ENCODE measurements at places on chromosomes 12 and 14. TPM values are rescaled to one million over a fixed set of nuclear protein-coding genes. Genes with fewer than 3 reads are reported as not detected.
A peak's percentile ranks its signal among the peaks of the same experiment; 100 is the strongest.

GRCh38 chr14:72678356-72678755 is 215.5 kb downstream of the DPF3 start:
- no peak for DNase-seq
- no peak overlapping the region for H3K27ac ChIP-seq
- H3K4me3 ChIP-seq, result no peak overlapping the region
- no peaks in the 10 kb centered on the region for H3K36me3 ChIP-seq
- H3K27me3 ChIP-seq, result no peaks in the 10 kb centered on the region
- H3K4me1 ChIP-seq, result no peaks in the 10 kb centered on the region

DNA sequence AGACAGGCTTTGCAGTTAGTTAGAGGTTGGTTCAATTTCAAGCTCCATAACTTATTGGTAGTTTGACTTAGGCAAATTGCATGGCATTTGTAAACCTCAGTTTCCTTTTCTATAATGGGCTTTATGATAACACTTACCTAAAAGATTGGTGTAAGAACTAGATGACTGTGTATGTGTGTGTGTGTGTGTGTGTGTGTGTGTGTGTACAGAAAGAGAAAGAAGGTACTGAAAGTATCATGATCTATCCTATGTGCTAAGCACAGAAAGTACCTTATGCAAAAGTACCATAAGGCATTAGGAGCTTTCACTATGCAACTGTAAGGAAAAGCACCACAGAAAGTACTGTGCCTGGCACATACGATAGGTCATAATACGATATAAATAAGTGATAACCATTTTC is 304.3 kb upstream of the KITLG start:
- no peaks in the 10 kb centered on the region for H3K4me1 ChIP-seq
- H3K27ac ChIP-seq, result no peak overlapping the region
- H3K4me3 ChIP-seq, result no peak overlapping the region
- no peaks in the 10 kb centered on the region for H3K36me3 ChIP-seq
- H3K27me3 ChIP-seq, result no peaks in the 10 kb centered on the region

DNA sequence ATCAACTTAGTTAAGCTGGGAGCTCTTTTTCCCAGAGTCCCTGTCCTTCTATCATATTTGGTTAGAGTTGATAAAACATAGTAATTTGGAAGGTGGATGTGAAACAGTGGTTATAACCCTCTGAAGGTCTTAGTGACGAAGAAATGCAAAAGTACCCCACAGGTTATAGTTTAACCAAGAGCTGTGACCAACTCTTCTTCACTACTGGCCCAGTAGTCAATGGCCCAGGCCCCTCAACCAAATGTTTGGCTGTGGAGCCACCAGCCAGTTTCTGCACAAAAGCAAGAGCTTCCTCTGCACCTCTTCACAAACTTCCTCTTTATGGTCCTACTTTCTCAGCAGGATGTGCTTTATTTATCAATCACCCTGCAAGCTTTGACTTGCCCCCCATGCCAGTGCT is 132.6 kb downstream of the BMP4 start:
- H3K36me3 ChIP-seq, result no peaks in the 10 kb centered on the region
- no peaks in the 10 kb centered on the region for H3K4me1 ChIP-seq
- H3K4me3 ChIP-seq, result no peak overlapping the region
- DNase-seq, result no peak
- no peaks in the 10 kb centered on the region for H3K27me3 ChIP-seq
- no peak overlapping the region for H3K27ac ChIP-seq

- no peaks in the 10 kb centered on the region for H3K27me3 ChIP-seq
- no peaks in the 10 kb centered on the region for H3K36me3 ChIP-seq
- no peak overlapping the region for H3K4me3 ChIP-seq
- no peaks in the 10 kb centered on the region for H3K4me1 ChIP-seq
Observed at GRCh38 chr12:98471085-98471484, 44.3 kb upstream of the TMPO start.

GRCh38 chr12:129213551-129213950 is 360.3 kb downstream of the GLT1D1 start:
- H3K4me3 ChIP-seq, result no peak overlapping the region
- DNase-seq, result no peak
- no peak overlapping the region for H3K27ac ChIP-seq
- no peaks in the 10 kb centered on the region for H3K27me3 ChIP-seq
- no peaks in the 10 kb centered on the region for H3K4me1 ChIP-seq

- no peaks in the 10 kb centered on the region for H3K4me1 ChIP-seq
- no peak overlapping the region for H3K4me3 ChIP-seq
- no peak for DNase-seq
- H3K27me3 ChIP-seq, result no peaks in the 10 kb centered on the region
- no peaks in the 10 kb centered on the region for H3K36me3 ChIP-seq
- no peak overlapping the region for H3K27ac ChIP-seq
Observed at GRCh38 chr14:74521756-74522155, 28.2 kb downstream of the ISCA2 start.

DNA sequence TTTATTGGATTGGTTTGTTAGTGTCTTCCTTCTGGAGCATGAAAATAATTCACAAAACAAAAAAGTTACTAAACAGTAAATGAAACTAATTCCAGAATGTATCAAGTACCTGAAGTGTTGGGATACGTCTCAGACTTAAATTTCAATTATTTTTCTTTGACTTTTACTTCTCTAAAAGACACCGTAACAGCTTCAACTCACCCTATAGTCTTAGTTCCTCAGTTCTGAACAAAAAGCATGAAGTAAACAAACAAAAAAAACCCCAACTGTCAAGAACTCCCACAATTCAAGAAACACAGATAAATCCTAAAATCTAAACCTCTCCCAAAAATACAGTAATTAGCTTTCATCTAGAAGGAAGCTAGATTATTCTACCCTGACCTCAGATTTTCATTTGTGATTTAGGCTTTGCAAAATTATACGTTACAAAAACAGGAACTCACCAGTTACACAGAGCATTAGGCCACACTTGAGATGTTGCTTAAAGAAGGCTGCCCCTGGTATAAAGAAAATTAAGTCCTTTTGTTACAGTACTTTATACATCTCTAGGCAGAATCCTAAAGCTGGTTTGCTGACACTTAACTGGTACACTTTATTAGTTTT is 10.2 kb downstream of the HEATR5A start:
- no peak overlapping the region for H3K27ac ChIP-seq
- H3K27me3 ChIP-seq, result no peaks in the 10 kb centered on the region
- DNase-seq, result no peak
- no peak overlapping the region for H3K4me3 ChIP-seq
- H3K36me3 ChIP-seq, result no peaks in the 10 kb centered on the region

DNA sequence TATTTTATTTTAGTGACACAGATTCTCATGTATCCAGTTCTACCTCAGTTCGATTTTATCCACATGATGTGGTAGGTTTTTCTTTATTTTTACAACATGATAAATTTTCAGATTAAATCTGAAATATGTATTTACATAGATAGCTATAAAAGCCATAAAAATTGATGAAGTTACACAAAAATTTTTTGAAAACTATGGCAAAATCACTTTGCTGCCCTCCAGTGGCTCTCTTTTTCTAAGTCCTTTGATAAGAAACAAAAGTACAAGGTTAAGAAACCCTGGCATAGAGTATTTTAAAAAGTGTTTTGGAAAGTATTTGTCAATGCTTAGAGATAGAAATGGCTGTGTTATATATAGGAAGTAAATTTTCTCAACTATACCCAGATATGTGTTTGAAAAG is 104.2 kb downstream of the PCNX1 start:
- no peak overlapping the region for H3K27ac ChIP-seq
- no peaks in the 10 kb centered on the region for H3K36me3 ChIP-seq
- H3K4me1 ChIP-seq, result no peaks in the 10 kb centered on the region
- no peak overlapping the region for H3K4me3 ChIP-seq

- H3K27me3 ChIP-seq, result no peaks in the 10 kb centered on the region
- DNase-seq, result no peak
- no peaks in the 10 kb centered on the region for H3K4me1 ChIP-seq
- no peak overlapping the region for H3K4me3 ChIP-seq
Observed at GRCh38 chr12:12661086-12661856, 34.7 kb downstream of the GPR19 start.

- no peaks in the 10 kb centered on the region for H3K27me3 ChIP-seq
- no peaks in the 10 kb centered on the region for H3K36me3 ChIP-seq
- H3K4me1 ChIP-seq, result no peaks in the 10 kb centered on the region
- DNase-seq, result no peak
- H3K27ac ChIP-seq, result no peak overlapping the region
Observed at GRCh38 chr12:88882662-88883061, 302.4 kb upstream of the KITLG start.

- no peaks in the 10 kb centered on the region for H3K36me3 ChIP-seq
- H3K4me1 ChIP-seq, result peaks cover 10% of the 10 kb centered on the region
- no peak for DNase-seq
- H3K27ac ChIP-seq, result peak overlapping the region; percentile 92
Observed at GRCh38 chr12:15540469-15540872, 218.2 kb downstream of the PTPRO start.

DNA sequence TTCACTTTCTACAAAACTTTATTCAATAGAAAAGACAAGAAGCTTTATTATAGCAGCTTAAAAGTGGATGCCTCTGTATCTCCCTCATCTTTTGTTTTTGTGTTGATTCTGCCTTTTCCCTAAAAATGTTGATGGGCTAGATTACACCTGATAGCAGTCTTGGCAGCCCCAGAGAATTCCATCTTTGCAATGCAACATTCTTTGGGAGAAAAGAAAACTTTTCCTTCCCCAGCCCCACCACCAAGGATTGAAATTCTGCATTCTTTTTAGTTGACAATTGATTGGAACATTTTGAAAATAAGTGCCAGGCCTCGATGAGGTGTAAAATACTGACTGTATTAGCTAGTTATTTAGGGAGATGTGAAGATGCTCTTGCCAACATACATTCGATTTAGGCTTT is 306.8 kb upstream of the G2E3 start:
- no peaks in the 10 kb centered on the region for H3K36me3 ChIP-seq
- no peaks in the 10 kb centered on the region for H3K27me3 ChIP-seq
- H3K4me3 ChIP-seq, result no peak overlapping the region
- H3K4me1 ChIP-seq, result no peaks in the 10 kb centered on the region

- no peak overlapping the region for H3K4me3 ChIP-seq
- no peaks in the 10 kb centered on the region for H3K36me3 ChIP-seq
- H3K27me3 ChIP-seq, result no peaks in the 10 kb centered on the region
- no peak for DNase-seq
- no peak overlapping the region for H3K27ac ChIP-seq
Observed at GRCh38 chr14:56333359-56334292, 215.4 kb downstream of the PELI2 start.

DNA sequence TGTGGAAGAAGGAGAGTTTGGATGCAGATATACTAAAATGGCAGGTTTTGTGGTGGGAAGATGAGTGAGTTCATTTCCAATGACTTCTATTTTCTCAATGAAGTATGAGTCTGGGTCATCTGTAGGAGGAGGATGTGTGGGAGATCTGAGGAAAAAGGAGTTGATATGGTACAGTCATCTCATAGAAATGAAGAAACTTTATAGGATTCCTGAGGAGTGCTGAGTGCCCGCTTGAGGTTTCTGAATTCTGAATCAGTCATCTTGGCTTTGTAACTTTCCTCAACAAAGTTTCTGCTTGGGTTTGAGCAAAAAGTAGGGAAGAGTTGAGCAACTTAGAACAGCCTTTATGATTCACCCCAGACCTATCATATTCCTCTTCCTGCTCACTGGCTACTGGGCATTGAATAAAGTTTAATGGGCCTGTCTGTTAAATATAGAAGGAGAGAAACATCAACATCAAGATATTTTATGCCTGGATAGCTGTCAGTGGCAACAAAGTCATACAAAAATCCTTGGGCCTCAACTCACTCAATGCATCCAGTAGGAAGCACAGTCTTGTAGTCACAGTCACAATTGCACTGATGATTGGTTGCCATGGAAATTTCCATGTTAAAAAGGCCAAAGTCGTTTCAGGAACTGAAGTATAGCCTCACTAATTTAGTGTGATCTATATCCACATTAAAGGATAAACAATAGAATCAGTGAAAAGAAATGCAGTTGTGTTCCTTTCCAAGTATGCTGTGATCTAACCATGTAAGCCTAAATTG is 284.7 kb downstream of the DUSP6 start:
- H3K4me3 ChIP-seq, result no peak overlapping the region
- H3K36me3 ChIP-seq, result no peaks in the 10 kb centered on the region
- no peak for DNase-seq
- no peak overlapping the region for H3K27ac ChIP-seq
- no peaks in the 10 kb centered on the region for H3K27me3 ChIP-seq
- no peaks in the 10 kb centered on the region for H3K4me1 ChIP-seq

TAS2R30 gene
- 34.9 TPM for total RNA-seq

TMEM30B gene
- 1.8 TPM for total RNA-seq

AMN gene
- not detected for total RNA-seq

LIN7A gene
- 11.8 TPM for total RNA-seq

CCDC184 gene
- not detected for total RNA-seq

SIX4 gene
- total RNA-seq, result 0.26 TPM

All from uterus (tissue), 4 donors.